Gastroesophageal sphincter (tissue), 4 donors: ENCODE measurements at places on chromosomes 3 and 15.
A peak's percentile ranks its signal among the peaks of the same experiment; 100 is the strongest.

DNA sequence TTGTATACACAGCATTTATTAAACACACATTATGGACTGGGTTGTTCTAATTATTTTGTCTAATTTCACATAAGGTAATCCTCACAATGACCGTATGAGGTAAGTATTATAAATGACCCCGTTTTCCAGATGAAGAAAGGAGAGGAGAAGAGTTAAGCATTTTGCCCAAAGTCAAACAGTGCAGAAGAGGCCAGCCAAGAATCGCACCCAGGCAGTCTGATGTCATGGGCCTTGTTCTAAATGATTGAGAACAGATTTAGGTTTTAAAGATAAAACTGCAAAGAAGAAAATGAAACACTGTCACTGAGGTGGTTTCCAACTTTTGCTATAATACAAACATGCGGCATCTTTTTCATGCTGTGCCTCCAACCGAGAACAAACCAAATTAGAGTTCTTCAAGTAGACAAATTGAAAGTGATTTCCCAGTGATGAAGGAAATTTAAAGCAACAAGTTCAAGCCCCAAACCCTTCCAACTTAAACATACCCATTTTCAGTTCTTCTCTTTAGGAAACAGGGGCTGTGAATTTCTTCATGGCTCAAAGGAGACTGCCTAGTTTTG, 155.3 kb downstream of the THRB start:
- ATAC-seq: no peak

DNA sequence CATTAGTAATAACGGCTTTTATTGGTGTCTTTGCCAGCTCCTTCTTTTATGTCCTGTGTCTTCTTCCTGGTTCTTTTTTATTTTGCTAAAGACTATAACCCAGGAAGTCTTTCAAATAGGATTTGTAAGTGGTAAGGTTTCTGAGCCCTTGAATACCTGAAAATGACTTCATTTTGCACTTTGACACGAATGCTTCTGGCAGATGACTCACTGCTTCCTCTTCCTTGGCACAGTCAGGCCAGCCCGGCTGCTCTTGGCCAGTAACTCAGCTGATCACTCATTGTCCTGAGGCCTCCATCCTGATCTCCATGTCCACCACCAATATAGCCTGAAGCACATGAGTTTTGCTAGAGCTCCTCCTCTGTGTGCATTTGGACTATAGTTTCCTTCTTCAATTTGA, 48.7 kb upstream of the NR2E3 start:
- ATAC-seq: no peak

DNA sequence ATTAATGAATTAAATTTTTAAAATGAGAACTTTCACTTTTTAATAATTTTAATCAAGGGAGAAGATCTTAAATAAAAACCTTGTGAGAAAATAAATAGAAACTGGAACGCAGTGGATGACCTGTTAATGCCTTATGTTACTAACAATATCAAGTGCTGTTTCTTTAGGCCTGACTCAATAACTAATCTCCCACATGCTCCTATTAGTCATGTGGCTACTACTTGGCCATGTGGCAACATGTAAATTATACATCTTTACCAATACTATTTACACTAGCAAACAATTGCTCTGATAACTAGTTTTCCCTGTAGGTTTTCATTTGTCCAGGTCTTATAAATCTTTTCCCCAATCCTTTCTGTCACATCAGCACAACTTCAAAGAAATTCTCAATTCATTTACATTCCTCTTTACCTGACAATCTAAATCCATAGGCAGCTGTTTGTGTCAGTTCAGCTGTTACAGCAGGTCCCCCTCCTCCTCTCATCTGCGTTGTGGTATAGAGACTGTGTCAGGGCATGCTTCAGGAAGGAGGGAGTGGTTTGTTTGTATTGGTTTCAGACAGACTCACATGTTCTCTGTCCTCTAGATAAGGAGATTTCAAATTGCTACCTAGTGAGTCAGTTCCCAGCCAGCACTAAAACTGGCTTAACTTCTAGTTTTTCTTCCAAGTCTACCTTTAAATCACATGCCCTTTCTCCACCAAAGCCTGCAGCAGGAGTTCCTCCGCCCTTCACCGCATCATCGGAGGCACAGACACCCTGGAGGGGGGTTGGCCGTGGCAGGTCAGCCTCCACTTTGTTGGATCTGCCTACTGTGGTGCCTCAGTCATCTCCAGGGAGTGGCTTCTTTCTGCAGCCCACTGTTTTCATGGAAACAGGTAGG, 11.3 kb upstream of the C3orf52 start:
- no peak for ATAC-seq

GRCh38 chr3:195071916-195072820, 198.8 kb downstream of the XXYLT1 start:
- ATAC-seq: no peak

GRCh38 chr3:50551681-50552435, 15.7 kb downstream of the C3orf18 start:
- ATAC-seq: no peak

DNA sequence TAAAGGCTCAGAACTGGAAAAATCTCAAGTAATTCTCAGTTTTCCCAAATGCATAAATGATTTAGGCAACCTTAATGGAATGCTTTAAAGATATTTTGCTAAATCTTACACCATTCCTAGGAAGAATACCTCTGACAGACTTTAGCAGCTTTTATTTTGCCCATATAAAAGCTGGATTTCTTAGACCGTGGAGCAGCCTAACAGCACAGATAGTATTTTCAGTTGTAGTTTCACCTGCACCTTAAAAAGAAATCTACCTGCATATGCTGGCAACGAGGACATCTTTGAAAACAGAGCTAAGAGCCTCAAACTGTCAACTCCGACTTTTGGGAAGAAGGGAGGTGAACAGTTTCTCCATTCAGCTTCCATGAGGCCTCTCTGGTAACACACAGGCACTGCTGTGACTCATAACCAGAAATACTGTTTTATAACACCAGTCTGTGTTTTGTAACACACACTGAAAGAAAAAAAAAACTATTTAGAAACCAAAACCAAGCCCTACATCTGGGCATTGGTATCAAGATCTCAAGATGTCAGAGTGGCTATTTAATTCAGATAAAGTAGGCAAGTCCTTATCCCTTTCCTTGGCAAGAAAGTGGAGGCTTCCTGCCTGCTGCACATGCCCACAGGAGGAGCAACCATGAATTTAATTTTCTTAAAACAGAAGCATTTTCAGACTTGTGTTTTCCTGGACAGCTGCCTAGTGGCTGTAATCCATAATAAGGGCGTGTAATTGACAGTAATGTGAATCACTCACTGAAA, 181.5 kb upstream of the ICE2 start:
- peak; percentile 87 for ATAC-seq

DNA sequence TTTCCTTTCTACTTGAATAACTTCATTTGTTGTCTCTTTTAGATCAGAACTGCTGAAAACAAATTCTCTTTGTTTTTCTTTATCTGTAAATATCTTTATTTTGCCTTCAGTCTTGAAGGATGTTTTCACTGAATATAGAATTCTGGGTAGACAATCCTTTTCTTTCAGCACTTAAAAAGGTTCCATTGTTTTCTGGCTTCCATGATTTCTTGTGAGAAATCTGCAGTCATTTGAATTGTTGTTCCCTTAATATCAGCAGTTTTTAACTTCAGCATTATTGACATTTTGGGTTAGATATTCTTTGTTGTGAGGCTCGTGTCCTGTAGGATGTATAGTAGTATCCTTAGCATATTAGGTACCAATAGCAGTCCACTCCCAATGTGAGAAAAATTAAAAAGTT, 65.8 kb downstream of the SV2B start:
- no peak for ATAC-seq

DNA sequence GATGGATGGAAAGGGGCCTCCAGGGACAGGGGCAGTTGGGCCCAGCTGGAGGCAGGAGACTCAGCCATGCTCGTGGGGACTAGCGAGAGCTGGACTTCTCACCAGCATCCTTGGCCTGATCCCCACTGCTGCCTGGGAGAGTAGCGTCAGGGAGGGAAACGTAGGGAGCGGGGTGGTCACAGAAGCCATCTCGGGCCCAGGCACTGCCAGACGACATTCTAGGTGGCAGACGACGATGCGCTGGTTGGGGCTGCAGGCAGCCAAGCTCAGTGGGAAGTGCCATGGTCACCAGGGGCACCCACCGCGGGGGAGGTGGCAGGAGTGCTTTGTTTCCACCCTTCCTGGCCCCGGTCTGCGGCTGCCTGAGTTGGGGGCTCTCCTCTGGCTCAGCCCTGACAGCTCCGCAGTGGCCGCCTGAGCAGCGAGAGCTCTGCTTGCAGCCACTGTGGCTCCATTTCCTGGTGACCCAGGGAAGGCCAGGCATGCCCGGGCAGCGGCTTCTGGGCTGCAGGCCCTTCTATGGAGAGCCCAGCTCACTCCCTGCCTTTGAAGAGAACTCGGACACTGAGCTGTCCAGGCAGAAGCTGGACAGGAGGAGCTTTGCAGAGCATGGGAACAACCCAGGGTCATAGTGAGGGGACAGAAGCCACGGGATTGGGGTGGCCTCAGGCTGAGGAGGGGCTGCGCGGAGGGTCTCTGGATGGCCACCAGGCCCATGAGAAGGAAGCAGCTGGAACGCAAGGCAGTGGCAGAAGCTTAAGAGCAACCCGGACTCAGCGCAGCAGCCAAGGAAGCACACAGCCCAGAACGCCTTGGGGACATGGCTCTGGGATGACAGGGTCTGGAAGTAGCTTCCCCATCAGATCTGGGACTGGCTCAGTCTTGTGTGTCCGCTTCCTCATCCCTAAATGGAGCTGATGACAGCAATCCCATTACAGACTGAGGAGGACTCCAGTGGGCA, 30.8 kb downstream of the KLHL25 start:
- no peak for ATAC-seq

- no peak for ATAC-seq
These were observed 7.8 kb downstream of the SETMAR start for GRCh38 chr3:4310971-4311370.

DNA sequence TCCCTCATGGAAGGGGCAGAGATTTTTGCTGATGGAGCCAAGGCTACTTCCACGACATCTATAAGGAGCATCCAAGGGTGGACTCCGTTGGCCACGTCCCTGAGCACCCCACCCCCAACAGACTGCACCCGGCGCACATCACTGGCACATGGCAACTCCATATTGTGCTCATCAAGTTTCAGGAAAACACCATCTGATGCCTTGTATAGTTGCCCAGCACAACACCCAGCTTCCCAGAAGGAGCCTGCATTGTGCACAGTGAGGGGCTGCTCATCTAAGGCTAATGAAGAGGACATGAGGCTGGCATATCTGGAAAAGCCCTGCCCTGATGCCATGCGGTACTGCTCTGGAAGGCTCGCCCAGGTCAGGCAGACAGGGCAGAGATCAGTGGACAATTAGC, 15.0 kb upstream of the CACNA2D2 start:
- no peak for ATAC-seq

DNA sequence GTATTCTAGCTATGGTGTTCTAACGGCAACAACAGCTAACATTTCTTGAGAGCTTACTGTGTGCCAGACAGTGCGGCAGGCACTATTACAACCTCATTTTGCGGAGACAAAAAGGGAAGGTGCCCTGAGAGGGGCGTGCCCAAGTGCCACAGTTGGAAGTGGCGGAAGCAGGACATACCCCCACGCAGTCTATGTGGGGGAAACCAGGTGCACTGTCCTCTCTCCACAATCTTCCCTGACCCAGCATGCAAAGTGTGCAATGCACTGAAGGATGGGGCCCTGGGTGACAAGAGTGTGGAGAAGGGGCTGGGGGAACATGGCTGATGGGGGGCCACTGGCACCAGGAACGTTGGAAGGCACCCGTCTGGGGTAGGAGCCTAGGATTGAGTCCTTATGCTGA, 8.6 kb downstream of the ANP32A start:
- no peak for ATAC-seq

DNA sequence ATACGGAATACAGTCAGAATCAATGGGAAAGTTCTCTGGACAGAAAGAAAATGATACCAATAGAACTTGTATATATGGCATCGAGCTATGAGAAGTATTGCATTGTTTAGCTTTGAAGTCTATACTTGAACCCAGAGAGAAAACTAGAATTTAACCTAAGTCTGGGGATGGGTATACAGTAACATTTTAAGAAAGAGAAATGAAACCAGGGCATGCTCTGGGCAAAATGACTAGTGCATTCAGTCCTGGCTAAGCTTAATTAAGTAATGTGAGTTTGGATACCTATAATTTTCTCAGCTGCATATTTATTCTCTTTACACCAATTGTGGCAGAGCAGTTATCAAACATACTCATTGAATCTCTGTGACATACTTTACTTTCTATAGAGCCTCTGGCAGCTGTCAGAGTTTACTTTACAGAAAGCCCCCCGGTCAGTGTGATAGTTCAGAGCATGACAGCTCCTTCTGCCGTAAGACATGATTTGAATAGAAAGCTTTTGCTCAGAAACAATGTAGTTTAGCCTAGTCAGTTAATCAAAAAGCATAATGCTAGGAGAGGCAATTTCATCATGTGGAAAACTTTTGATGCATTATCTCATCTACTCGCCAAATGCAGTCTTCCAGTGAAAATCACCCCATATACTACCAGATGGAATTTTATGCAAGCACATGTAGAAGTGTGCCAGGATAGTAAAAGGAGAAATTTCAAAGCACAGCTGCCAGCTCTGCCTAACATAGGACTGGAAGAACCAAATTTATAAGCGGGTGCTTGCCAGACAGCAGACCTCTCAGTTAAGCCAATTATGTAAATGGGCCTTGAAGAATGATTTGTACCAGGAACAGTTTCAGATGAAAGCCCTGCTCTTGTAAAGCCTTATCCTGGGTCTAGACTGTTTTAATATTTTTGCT, 40.7 kb downstream of the OXSM start:
- ATAC-seq: no peak

- ATAC-seq: peak; percentile 36
These were observed 242.3 kb downstream of the FHIT start for GRCh38 chr3:61008998-61009380.

- no peak for ATAC-seq
These were observed 22.9 kb downstream of the MYLK start for GRCh38 chr3:123861081-123861836.

GRCh38 chr15:36982430-36982829, 117.9 kb downstream of the MEIS2 start:
- no peak for ATAC-seq

DNA sequence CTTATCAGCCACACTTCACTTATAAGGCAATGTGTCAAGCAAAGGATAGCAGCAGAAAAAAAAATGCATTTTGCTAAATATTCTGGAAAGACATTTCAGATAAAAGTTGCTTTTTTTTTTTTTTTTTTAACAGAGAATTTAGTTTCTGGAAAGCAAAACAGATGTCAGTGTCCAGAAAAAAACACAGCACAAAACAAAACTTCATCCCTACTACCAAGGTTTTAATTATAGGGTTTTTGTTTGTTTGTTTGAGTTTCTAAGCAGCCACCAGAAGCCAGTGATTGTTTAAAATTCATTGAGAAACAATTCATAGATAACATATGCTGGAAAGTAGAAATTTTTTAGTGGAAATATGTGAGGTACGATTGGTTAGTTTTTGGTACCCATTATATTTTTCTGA, 1202.7 kb downstream of the OTOL1 start:
- no peak for ATAC-seq

DNA sequence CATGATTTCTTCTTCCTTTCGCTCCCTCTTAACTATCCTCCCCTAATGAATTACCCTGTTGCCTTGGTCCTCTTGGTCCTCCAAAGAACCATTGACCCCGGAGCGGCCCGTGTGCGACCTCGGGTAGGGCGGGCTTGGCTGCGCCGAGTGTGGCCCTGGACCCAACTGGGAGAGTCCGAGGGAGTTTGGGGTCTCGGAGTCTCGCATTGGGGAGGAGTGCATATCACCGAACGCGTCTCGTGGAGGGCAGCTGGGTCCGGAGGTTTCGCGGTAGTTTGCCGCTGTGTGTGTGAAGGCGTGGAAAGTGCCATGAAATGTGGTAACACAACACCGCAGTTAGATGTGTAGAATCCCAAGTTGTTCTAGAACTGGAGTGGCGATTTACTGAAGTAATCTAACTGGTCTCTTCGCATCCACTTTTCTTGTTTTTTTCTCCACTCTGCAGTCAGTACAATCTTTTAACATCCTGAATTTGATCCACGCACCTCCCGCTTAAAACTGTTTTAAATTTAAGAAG, 363 bp downstream of the GTF2E1 start:
- ATAC-seq: peak; percentile 34
